ENCODE measurements at places on chromosomes 7 and 10.

GRCh38 chr10:62618576-62619412, 185.7 kb upstream of the ADO start:
- no peak for DNase-seq

DNA sequence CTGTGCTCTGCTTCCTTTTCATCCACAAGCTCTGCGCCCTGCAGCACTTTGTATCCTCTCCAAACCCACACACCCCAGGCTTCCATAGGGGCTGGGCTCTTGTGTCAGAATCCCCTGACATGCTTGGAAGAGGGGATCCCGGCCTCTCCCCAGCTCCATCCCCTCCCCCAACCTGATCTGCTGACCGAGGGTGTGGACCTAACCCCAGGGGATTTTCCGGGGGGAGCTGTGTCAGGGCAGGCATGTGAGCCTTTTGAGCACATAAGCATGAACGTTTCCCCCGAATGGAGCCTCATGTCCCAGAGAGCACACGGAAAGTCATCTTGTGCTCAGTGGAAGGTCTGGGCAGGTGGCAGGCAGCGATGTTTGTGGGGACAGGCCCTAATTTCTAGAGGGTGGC, 17.7 kb downstream of the GPR26 start:
- no peak for DNase-seq

DNA sequence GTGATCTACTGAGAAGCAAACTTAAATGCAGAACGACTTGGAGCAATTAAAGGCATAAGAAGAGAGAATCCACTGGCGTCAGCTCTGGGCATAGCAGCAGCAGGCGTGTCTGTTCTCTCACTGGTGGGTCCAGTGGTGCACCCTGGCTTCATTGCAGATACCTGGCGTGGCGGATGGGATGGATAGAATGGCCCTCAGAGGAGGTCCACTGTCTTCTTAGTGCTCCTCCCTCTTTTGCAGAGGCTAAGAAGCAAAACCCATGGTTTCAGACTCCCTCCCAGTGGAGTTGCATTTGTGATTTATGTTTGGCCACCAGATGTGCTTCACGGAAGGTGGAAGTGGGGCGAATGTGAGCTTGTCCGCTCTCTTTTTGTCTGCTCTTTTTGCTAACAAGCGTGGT, 28.4 kb upstream of the PRKAG2 start:
- no peak for DNase-seq

DNA sequence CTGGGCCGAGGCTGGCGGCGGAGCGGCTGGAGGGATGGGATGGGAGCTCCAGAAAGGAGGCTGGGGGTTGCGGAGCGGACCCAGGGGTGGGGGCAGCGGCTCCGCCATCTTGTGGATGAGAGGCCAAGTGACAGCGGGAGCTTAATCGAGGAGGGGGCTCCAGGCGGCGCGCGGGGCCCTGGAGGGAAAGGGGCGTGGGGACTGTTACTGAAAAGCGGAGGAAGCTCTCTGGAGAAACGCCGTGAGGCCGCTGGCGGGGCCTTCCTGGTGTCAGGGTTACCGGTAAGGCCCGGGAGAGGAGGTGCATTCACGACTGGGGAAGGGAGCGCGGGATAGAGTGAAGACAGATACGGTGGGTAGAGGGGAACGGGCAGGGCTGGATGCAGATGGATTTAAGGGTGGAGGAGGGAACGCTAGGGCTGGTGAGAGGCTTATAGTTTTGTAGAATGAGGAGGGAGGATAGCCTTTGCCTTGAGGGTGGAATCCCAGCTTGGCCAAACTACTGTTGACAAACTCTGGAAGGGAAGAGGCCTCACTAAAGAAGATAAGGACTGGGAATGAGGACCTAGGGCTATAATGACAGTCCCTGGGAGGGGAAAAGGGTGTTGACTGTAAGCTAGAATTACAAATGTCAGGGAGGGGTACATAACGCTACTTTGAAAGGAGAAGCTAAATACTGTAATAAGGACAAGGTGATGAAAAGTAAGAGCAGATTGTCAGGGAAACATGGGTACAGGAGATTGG, 535 bp downstream of the BTRC start:
- peak; percentile 31 for DNase-seq

DNA sequence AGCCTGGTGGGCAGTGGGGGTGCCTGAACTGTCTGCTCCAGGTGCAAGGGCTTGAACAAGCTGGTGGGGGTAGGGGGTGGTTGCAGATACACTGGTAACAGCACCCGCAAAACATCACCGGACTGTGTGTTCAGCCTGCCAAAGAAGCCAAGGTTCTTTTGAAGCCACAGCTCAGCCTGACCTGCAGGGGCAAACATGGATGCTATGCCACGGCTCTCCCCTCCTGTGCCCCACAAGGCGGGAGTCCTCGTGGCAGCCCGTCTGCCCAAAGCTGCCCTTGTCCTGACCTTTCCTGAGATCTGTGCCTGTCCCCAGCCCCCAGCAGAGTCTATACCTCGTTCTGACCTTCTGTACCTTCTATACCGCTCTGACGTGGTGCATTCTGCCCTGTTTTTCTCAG, 285.7 kb downstream of the GLRX3 start:
- no peak for DNase-seq

DNA sequence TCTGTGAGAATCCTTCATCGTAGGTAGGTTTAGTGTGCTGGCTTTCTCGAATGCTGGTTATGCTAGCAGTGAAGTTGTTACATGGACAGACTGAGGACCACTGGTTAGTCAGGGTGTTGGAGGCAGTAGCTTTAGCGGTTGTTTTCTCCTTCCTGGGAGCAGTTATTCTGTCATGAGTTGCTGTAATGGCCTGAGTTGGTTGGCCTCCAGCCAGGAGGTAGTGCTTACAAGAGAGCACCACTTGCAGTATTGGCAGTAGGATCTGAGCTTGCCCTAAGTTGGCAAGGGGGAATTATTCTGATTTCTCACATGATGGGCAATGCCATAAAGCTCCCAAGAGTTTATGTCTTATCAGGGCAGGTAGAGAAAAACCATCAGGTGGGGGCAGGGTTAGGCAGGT, 58.0 kb downstream of the IPMK start:
- no peak for DNase-seq

GRCh38 chr7:44455155-44455554, 35.3 kb downstream of the NUDCD3 start:
- no peak for DNase-seq

DNA sequence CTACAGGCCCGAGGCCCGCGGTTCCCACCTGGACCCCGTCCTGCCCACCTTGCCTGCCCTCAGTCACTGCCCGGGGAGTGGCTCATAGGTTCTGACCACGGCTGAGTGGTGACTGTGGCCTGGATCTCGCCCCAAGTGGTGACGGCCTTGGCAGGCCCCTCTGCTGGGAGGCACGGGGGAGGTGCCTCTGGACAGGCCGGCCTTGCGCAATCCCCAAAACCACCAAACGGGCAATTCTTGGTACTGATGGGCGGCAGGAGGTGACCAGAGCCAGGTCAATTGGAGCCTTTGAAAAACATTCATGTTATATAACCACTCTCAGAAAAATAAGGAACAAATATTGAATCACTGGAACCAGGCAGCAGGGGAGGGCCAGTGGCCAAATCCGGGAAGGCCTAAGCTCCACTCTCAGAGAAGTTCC, 83.4 kb downstream of the PRKAG2 start:
- DNase-seq: no peak

DNA sequence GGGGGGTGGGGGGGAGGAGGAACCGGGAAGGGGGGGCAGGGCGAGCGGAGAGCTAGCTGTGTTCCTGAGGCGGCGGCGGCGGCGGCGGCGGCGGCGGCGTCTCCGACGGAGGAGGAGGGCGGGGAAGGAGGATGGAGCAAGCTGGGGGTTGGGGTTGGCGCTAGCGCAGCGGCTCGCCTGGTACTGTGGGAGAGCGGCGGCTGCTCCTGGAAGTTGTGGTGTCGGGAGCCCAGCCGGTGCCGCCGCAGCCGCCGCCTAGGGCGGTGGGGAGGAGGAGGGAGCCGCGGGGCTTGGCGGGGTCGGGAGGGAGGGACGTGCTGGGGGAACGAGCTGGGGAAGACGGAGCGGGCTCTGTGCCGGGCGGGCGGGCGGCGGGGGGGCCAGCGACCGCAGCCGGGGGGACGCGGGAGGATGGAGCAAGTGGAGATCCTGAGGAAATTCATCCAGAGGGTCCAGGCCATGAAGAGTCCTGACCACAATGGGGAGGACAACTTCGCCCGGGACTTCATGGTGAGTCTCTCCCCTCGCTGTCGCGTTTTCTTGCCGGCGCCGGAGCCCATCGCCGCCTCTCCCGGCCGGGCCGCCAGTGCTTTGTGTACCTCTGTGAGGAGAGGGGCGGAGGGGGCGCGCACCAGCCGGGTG, at the start of gene PTPN12:
Gene PTPN12, plus strand, starts transcription at position 160 of the 642 bp plus-strand sequence. Its CDS starts 252 bp downstream, at position 412.
- DNase-seq: no peak

GRCh38 chr7:138435231-138435919, 24.7 kb upstream of the TRIM24 start:
- no peak for DNase-seq

GRCh38 chr7:103936558-103936957, 52.9 kb downstream of the RELN start:
- no peak for DNase-seq

- no peak for DNase-seq
Observed at GRCh38 chr7:11648101-11648500, 183.9 kb downstream of the THSD7A start.

- no peak for DNase-seq
Observed at GRCh38 chr7:99628471-99629465, 12.0 kb downstream of the ZSCAN25 start.

DNA sequence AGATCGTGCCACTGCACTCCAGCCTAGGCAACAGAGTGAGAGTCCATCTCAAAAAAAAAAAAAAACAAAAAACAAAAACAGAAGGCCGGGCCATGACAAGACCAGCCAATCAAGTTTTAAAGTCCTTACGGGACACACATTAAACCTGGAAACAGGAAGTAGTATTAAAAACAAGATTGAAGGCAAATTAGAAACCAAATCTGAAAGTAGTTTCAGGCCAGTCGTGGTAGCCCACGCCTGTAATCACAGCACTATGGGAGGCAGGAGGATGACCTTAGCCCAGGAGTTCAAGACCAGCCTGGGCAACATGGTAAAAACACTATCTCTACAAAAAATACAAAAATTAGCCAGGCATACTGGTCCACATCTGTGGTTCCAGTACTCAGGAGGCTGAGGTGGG, 18.1 kb downstream of the PSAP start:
- DNase-seq: no peak

DNA sequence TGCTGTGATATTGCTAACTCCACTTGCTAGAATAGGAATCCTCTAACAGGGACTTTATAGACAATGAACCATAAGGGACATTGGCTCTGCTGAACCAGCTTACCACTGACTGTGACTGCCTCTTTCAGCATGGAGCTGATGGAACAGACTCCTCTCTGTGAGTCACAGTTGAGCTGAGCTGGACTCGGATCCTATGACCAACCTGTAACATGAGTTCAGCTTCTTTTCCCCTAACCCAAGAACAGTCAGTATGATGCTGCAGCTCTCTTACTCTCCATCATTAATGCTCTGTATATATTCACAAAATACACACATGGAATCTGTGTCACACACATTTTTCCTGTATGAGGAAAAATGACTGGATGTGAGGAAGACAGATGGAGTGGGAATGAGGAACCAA, 177.9 kb upstream of the BET1 start:
- DNase-seq: no peak

DNA sequence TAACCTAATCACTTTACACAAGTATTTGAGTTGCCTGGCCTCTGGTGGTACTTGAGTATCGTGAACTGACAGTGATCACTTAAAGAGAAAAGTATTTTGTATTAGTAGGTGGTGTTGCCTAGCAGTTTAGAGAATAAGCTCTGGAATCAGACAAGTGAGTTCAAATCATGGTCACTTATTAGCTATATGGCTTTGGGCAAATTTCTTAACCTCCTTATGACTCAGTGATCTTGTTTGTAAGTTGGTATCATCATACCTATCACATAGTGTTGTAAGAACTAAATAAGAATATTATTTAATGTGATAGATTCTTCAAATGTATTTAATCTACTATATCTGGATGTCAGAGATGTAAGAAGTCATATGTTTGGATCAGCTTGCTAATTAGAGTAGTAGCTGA, 163.8 kb downstream of the RNF133 start:
- no peak for DNase-seq

- DNase-seq: no peak
Observed at GRCh38 chr7:143104759-143105158, 27.1 kb upstream of the PIP start.

- no peak for DNase-seq
Observed at GRCh38 chr7:1843271-1843861, 173.3 kb downstream of the ELFN1 start.

- no peak for DNase-seq
Observed at GRCh38 chr10:52400562-52400961, 86.5 kb downstream of the DKK1 start.

DNA sequence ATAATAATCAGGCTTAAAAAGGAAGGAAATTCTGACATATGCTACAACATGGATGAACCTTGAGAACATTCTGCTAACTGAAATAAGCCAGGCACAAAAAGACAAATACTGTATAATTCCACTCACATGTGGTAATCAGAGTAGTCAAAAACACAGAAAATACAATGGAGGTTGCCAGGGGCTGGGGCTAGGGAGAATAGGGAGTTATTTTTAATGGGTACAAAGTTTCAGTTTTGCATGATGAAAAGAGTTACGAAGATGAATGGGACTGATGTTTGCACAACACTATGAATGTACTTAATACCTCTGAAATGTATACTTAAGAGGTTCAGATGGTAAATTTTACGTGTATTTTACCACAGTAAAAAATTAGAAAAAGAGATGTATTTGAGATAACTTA, 145.6 kb downstream of the DOCK4 start:
- DNase-seq: no peak

DNA sequence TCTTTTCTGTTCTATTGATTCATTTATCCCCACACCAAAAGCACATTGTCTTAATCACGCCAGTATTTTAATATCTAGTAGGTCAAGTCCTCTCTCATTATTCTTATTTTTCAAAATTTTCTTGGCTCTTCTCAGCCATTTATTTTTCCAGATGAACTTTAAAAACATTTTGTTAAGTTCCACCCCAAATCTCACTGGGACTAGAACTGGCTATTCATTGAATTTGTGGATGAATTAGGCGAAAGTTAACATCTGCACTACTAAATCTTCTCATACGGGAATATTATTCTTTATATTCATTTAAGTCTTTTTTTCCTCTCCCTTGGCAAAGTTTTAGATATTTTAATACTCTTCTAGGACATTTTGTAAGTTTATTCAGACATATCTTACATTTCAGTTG, 295.2 kb upstream of the MGMT start:
- DNase-seq: no peak

DNA sequence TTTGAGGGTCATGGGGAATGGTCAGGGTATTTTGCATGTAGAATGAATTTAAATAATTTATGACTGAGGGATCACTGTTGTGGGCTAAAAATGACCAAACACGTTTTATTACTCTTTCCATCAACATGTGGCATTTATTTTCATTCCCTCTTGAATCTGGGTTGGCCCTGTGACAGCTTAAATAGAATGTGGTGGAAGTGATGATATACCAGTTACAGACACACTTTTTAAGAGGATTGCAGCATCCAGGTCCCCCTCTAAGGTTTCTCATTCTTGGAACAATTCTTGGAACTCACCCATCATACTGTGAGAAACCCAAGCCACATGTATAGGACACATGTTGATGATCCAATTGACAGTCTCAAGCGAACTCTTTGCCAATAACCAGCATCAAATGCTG, 272.4 kb downstream of the ETV1 start:
- DNase-seq: no peak
